ENCODE measurements at places on chromosomes 1 and 21. TPM values are rescaled to one million over a fixed set of nuclear protein-coding genes. Genes with fewer than 3 reads are reported as not detected.
A peak's percentile ranks its signal among the peaks of the same experiment; 100 is the strongest.

VPS45 gene
- 44.1 TPM for total RNA-seq

RNU1-2 gene
- 13,769 TPM for total RNA-seq

TMEM81 gene
- total RNA-seq: 2.8 TPM

S100A8 gene
- total RNA-seq: 192 TPM

CACHD1 gene
- total RNA-seq: 16.7 TPM

BCAS2 gene
- 25.2 TPM for total RNA-seq

TEDDM1 gene
- total RNA-seq: not detected

ZBTB8A gene
- total RNA-seq: 8.9 TPM

LENEP gene
- total RNA-seq: not detected

CAMK1G gene
- 0.18 TPM for total RNA-seq

C8B gene
- total RNA-seq: not detected

LRIG2 gene
- 24.6 TPM for total RNA-seq

- DNase-seq: no peak
These were observed 86.2 kb downstream of the SIK1 start for GRCh38 chr21:43340491-43341377.

DNA sequence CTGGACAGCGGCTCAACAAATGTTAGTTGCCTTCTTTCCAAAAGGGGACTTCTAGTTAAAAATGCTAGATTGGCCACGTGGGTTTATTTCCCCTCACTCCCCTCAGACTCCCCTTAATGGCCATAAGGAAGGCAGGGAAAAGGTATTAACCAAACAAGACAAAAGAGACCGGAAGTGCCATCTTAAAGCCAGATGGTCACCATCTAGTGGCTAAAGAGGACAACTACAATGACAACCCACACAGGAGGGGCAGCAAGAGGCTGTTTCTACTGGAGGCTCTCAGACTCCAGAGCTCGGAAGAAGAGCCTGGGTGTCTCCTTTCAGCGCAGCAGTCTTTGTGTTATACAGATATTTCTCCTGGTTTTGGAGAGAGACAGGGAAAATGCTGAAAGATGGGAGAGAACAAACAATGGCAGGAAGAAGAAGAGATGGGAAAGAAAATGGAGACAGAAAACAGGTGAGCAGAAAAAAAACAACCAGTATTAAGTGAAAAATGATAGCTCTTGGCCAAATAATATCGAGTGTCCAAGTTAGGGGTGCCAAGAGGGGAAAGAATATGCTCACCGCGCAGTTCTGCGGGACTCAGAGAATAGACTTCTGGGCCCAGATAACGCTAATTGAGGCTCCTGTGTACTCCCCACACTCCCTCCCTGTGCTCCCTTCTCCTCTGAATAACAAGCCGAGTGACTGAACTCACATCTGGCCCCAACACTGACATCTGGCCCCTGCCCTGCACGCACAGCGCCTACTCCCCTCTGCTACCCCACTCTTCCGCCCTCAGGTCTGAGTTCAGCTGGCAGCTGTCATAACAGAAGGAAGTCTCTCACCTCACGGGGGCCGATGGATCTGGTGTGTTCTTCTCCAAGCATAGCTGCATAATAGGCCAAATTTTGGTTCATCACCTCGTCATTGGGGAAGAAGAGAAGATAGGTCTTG, 9.6 kb downstream of the P3H1 start:
- no peak for DNase-seq

DNA sequence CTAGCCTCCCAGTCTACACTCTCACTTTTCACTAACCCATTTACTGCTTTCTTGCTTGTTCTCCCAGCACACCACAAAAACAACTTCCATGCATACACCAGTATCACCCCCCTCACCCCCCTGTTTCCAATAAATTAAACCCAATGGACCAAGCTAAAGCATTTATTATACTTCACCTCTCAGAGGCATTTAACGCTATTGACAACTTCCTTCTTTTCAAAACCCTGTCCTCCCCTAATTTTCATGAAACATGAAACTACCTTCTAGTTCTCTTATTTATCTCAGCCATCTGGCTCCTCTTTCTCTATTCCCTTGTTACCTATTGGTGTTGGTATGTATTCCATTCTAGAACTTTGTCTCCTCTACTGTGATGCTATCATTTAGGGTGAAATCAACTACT, 32.3 kb downstream of the PTPRC start:
- no peak for DNase-seq

GRCh38 chr1:187396226-187396625, 567.5 kb downstream of the PLA2G4A start:
- no peak for DNase-seq

- DNase-seq: no peak
These were observed 43.1 kb downstream of the DUSP10 start for GRCh38 chr1:221698579-221699349.

GRCh38 chr1:158924677-158925076, 6.7 kb upstream of the PYHIN1 start:
- DNase-seq: no peak

DNA sequence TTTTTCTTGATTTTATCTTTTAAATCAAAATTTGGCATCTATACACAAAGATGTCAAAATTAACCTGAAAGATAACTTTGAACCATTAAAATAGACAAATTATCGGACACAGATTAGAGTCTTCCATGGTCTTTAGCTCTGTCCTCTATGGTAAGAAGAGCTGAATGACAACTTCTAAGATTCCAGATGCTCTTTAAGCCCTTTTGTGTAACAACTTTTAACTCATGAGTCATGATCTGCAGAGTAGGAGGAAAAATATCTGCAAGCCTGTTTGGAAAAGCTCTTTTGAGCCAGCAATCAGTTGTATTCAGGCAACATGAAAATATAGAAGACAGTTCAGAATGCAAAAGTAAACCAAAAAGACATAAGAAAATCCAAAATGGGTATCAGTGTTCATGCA, 37.8 kb downstream of the TTC13 start:
- DNase-seq: no peak

- DNase-seq: peak; percentile 84
These were observed 31.3 kb upstream of the JUN start for GRCh38 chr1:58815069-58815685.

- DNase-seq: no peak
These were observed 10.2 kb downstream of the C1orf94 start for GRCh38 chr1:34186741-34187494.

DNA sequence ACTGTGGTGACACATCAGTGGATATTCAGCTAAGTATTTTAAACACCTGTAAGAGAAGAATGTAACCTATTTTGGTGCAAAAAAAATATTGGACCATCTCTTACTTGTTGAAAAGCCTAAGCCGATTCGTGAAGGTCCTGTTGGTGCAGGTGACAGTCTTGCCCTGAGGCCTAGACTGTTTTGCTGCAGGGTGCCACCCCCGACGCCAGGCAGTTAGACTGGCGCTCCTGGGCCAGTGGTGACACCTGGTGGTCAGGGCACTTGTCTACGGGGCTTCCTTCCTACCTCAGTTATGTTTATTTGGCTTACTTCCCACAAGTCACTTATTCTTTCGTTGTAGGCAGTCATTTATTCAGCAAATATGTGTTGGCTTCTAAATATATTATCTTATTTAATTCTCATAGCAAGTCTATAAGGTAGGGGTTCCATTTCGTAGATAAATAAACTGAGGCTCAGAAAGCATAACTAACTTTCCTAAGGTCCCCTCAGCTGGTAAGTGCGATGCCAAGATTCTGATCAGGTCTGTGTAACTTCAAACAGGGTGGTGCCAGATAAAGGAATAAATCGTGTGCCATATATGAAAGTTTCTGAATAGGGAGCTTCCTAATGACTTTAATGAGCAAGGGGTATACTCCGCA, 1.9 kb downstream of the EEIG2 start:
- peak; percentile 72 for DNase-seq

- DNase-seq: peak; percentile 57
These were observed 677 bp downstream of the PRKAA2 start for GRCh38 chr1:56645677-56646305.

DNA sequence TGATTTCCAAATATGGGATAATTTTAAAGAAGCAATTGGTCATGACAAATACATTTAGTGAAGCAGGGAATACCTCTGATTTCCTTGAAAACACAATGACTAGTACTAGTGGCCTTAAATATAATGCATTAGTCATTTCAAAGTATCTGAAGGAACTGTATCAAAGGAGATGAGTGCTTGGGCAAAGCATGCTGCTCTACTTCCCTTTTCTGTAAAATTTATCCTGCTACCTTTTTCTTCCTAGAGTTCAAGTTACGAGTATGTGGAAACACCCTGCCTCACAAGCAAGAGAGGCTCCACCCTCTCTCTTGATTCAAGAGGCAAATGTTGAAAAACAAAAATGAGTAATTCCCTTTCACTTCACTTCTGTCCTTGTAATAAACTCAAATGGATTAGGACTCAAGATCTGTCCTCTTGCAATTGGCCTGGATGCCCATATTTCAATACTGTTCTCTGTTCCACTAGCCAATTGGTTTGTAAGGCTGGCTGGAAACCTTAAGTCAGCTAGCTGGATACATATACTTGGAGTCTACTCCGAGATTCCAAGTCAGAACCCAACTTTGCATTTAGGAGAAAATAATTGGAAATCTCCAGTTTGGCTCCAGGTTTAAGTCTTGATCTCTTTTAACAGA, 92.5 kb downstream of the CDC42BPA start:
- DNase-seq: no peak

DNA sequence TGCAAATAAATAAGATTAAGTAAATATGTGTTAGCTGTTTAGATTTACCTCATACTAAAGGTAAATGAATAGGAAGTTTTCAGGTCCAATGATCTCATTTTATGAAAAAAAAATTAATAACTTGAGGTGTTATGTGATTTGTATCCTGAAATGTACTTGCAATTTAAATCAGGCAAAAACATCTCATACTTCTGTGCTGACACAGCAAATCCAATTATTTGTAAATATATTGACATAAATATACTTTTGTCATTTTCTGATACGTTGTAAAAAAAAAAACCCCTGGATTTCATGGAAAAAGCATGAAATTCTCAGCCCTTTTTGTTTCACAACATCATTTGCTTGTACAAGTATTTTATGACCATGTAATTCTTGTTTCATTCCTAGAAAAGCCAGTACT, 184.1 kb upstream of the NCAM2 start:
- no peak for DNase-seq

DNA sequence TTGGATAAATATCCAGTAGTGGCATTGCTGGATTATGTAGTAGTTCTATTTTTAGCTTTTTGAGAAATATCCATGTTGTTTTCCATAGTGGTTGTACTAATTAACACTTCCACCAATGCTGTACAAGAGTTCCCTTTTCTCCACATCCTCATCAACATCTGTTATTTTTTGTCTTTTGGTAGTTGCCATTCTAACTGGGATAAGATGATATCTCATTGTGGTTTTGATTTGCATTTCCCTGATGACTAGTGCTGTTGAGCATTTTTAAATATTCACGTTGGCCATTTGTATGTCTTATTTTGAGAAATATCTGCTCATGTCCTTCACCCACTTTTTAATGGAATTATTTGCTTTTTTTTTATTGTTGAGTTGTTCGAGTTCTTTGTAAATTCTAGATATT, 183.9 kb downstream of the PTPRU start:
- no peak for DNase-seq

DNA sequence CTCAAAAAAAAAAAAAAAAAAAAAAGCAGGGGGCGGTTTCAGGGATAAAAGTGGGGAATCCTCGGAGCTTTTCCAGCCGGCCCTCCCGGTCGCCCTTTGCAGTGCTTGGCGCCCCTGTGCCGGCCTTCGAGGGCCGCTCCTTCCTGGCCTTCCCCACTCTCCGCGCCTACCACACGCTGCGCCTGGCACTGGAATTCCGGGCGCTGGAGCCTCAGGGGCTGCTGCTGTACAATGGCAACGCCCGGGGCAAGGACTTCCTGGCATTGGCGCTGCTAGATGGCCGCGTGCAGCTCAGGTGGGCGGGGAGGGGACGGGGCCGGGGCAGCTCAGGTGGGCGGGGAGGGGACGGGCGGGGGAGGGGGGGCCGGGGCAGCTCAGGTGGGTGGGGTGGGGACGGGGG, 25.3 kb downstream of the RNF223 start:
- no peak for DNase-seq

GRCh38 chr1:218207194-218207593, 77.9 kb upstream of the RRP15 start:
- no peak for DNase-seq

- DNase-seq: no peak
These were observed 149.8 kb downstream of the NCAM2 start for GRCh38 chr21:21148009-21148408.

DNA sequence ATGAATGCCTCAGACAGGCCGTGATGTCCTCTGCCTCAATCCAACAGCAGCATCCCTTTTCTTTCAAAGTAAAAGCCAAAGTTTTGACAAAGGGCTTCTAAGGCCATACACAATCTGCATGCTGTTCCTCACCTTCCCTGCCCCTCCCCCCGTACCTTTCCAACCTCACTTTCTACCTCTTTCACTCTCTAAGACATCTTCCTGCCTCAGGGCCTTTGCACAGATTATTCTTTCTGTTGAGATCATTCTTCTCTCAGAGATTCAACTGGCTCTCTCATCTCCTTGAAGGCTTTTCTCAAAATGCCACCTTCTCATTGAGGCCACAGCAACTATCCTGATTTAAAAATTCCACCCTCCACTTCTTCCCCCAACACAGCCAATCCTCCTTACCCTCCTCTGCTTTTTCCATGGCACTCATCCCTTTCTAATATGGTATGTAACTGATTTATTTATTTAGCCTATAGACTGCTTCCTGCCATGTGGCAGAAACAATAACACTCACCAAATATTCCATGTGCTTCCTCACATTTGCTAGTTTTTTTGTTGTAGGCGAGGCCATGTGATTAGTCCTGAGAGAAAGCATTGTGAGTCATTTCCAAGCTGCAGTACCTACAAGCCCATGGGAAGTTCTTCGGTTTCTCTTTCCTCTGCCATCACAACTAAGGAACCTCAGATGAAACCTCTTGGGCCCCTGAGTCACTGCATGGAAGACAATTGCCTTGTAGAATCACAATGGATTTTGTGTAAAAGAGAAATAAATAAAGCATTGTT, 58.7 kb upstream of the GADD45A start:
- DNase-seq: no peak
